Cardiac septum (tissue), 1 donor: ENCODE measurements at places on chromosomes 2 and 18.

- no peak for DNase-seq
These were observed 12.7 kb downstream of the CNDP2 start for GRCh38 chr18:74508821-74509225.

DNA sequence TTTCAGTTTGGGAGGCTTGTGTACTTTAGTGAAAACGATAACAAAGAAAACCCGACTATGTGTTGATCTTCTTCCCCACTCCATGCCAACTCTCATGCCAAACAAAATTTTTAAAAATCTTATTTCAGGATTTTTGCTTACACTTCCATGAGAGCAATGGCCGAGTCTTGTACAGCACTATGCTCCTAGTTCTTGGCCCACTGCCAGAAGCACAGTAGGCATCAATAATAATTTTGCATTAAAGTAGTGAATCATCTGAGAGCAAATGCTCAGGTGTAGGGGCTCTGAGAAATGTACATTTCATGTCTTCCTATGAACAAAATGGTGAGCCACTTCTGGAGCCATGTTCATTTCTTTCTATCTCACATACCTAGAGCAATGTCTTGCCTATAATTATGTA lies 62.2 kb downstream of the MAP3K19 start:
- DNase-seq: no peak

DNA sequence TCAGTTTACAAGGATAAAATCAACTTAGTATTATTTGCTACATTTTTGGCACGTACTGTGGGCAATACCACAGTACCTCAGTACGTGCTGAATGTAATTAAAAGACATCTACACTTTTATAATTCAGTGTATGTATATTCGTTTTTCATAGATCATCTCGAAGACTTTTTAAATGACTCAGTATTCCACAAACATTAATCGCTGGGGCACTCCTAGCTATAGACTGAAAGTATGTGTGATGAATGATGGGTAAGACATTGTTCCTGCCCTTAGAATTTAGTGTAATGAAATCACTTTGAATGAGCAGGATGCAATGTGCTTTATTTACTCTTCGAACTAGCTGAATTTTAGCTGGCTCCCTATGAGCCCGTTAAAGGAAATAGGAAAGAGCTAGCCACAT lies 245.6 kb upstream of the RASGRP3 start:
- no peak for DNase-seq

DNA sequence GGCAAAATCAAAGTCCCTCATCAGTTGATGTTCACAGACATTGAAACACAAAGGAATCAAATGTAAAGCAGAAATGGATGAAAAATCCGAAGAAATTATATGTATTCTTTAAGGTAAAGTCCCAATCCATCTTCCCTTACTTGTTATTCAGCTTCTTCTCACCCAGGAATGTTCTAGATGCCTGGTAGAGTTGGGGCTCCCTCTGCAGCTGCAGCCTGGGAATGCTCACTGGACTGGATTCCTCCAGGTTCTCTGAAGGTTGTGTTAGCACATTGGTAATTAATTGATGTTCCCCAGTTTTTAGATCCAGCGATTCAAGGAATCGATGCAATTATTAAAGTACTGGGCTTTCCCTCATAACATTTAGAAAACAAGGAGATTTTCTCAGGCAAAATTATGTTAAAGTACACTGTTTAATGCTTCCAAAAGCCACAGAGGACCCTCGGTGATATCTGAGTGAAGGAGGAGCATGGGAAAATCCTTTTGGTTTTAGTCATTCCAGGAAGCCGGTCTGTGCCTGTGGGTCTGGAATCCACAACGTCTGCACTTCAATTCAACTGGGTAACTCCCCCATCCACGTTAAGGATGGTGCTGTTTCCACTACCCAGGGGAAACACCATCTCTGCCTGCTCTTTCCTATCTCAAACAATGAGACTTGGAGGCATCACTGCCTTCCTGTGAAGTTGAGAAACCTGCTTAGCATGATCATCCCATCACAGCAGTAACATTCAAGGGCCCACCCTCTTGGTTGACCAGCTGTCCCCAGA lies 22.0 kb downstream of the NTSR2 start:
- no peak for DNase-seq

DNA sequence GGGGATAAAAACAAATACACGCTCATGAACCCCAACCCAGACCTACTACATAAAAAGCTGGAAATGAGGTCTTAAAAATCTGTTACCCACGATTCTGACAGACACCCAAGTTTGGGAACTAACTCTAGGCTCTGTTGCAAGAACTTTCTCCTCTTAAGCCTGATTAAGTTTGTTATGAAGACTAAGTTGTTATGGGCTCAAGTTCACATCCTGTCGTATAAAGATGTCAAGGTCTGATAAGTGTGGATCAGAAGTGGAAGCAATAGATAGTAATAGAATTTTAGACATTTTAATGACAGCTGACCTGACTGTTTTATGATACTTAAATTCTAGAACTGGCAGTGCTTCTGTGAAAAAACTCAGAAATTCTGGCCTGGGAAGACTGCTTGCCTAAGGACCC lies 43.2 kb downstream of the LPIN2 start:
- DNase-seq: no peak

GRCh38 chr18:49073437-49073836 lies 122.7 kb upstream of the SMAD7 start:
- no peak for DNase-seq

DNA sequence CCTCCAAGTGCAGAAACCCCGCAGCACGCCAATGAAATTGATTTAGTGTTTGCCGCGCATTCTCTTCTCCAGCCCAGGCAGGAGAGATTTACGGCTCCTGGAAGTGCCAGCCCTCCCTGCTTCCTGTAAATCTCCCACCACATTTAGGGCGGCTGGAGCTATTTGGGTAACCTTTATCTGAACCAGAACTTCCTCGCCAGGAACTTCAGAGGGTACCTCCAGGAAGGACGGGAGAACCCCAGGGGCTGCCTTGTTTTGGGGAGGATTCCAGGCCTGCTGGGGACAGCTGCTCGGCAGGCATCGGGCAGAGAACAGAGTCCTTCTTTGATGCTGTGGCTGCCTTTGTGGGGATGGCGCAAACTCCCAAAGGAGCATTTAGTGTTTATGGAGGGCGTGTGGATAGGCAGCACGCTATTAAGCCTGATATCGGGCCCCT lies 122.0 kb upstream of the MYCN start:
- no peak for DNase-seq

DNA sequence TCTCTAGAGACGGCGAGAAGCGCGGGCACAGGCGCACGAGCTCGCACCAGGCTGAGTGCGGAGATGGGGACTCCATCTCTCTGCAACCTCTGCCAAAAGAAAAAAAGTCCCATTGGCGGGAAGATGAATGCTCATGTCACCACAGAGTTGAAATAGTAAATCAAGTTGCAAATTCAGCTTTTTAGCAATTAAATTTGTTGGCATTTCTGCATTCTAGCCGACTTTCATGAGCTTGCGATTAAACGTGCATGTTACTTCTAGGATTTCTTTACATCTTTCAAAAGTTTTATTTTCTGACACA lies 588 bp downstream of the CHAC2 start:
- no peak for DNase-seq

- no peak for DNase-seq
These were observed 260.0 kb upstream of the FN1 start for GRCh38 chr2:215695861-215696260.

DNA sequence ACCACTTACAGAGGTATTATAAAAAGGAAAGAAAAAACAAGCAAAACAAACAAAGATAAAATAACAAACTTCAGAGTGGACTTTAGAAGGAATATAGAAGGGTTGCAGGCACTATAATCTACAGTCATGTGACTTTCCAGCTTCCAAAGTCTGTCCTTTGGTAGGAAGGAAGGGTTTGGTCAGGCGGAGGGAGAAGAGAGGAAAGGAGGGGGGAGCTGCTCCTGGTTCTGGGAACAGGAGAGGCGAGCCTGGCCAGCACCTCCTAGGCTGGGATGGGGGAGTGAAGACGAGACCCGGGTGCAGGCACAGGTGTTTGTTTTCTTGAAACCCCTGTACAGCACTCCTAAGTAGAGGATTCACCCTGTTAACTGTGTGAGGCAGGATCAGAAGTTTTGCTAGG lies 53.8 kb upstream of the GATA6 start:
- DNase-seq: no peak

GRCh38 chr2:203871371-203871983 lies 3.9 kb downstream of the CTLA4 start:
- no peak for DNase-seq

DNA sequence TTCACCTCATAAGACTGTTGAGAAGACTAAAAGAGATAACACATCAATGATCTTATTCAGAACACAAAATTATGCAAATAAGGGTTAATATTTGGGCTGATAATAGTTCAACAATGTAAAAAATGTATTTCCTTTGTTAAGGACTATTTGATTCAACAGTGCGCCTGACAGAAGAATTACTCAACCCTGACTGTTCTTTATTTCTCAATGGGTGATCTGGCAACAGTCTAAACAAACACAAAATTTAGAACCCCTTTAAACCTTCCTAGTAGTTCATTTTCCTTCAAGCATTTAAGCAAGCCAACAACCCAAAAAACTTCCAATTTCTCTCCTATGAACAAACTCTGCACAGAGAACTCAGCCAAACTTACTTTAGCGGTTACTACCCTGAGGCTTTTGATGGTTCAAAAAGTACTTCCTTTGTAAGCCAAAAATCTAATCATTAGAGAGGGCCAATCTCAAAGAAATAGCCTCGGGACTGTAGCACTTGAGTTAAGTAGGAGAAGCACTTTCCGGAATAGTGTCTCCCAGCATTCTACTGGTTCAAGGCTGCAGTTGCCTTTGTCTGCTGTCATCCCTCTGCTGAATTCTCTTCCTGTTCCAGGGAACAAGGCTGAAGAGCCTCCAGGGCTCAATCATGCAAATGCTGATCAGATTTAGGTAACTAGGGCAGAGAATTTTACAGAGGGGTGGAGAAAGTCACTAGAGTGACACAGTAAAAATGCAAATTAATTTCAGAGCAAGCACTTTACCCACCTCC lies 40.9 kb upstream of the MAPK4 start:
- no peak for DNase-seq

DNA sequence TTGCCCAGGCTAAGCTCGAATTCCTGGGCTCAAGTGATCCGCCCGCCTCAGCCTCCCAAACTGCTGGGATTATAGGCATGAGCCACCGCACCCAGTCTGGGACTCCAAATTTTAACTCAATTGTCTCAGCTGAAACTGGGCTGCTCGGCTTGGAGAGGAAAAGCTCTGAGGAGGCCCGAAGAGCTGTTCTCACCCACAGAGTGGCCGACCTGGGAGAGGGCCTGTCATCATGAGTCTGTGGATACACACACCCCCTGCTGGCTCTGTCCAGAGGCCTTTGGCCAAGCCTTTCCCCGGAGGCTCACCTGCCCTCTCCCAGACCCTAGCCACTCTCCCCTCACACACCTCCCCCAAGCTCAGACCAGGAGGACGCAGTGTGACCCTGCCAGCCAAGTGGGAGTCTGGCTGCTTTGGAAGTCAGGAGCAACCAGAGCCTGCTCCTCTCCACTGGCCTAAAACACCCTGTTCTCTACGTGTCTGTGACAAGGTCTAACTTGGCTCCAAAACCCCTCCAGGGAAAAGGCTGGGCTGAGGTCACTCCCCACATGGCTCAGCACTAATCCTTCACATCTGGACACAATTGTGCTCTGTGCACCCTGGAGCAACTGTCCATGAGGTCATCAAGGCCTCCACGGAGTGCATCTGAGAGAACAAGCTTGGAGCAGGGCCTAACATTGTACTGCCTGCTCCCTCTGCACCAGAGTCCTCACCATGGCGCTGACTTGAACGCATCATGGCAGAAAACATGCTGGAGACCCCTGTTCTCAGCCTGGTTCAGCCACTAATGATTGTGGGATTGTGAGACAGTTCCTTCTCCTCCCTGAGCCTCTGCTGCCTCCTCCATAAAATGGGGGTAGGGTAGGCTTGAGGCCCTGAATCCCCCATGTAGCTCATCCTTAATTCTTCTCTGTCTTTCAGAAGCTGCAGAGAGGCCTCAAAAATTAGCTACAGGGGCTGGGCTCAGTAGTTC lies 49.9 kb upstream of the RAB6C start:
- no peak for DNase-seq

DNA sequence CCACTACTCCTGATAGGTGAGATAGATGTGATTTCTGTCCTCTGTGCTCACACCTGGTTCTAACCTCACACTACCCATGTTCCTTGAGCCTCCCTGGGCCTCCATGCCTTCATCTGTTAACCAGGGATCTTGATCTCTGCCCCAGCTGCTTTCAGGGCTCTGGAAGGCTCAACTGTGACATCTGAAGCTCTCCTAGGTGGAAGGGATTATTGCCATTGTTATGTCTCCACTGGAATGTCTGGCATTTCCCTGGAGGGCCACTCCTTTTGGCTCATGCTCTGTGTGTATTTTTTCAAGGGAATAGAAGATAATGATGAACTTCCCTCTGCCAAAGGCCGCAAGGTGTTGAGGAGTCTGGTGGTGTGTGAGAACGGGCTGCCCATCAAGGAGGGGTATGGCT lies 41.2 kb downstream of the PCARE start:
- DNase-seq: no peak

DNA sequence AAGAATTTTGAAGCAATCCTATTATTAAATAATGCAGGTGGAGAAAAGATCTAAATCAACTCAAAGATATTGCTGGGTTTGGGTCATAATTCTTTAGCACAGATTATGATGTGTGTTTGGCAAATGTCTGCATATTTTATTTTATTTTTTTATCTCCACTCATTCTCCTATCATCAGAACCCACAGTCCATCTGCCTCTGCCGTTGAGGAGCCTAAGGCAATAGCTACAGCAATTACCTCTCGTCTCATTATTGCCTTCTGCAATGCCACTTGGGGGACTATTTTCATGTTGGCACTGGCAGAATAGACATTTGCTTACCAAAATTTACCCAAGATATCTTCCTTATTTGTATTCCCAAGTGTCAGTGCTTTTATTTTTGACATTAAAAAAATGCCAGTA lies 815.9 kb upstream of the CNTNAP5 start:
- DNase-seq: no peak

DNA sequence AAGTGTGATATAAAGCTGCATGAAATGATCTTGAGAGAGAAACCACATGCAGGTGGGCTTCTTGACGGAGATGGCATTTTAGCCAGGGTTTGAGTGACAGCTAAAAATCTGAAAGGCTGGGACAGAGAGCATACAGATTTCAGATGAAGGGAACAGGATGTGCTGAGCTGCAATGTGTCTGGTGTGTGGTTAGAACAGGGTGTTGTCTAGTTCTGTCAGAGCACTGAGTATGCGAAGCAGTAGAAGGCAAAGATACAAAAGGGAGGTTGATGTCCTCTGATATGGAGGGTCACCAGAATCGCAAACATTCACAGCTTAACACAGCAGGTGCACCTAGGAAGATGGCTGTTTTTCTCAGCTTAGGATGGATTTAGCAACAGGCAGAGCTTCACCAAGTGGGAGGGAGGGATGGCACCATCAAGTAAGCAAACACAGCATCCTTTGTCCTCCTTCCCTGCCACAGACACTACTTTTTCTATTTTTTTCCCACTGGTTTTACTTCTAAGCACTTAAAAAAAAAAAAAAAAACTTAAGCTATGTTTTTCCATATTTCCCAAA lies 182.5 kb downstream of the TMX3 start:
- DNase-seq: no peak

- DNase-seq: no peak
These were observed 413.6 kb upstream of the MEIS1 start for GRCh38 chr2:66021296-66021695.
